ENCODE measurements at places on chromosomes 7 and 10. TPM values are rescaled to one million over a fixed set of nuclear protein-coding genes. Genes with fewer than 3 reads are reported as not detected.

CNNM1 gene
- total RNA-seq = 34.0 TPM

OR2A5 gene
- not detected for total RNA-seq

ASAH2 gene
- total RNA-seq = 1.8 TPM

SLIT1 gene
- total RNA-seq = 57.8 TPM

C7orf33 gene
- not detected for total RNA-seq

CACNB2 gene
- 65.2 TPM for total RNA-seq

PTPRE gene
- total RNA-seq = 41.8 TPM

FAM25G gene
- total RNA-seq = not detected

CAV2 gene
- total RNA-seq = 8.0 TPM

FOXI2 gene
- total RNA-seq = not detected

CYP3A4 gene
- total RNA-seq = not detected

MRLN gene
- not detected for total RNA-seq

NEURL1 gene
- total RNA-seq = 83.3 TPM

DLX6 gene
- 2.0 TPM for total RNA-seq

CYP26C1 gene
- 0.13 TPM for total RNA-seq

RET gene
- total RNA-seq = 10.8 TPM

IDI2 gene
- not detected for total RNA-seq

CYP2C19 gene
- total RNA-seq = 0.57 TPM

NPSR1 gene
- total RNA-seq = not detected

TBXAS1 gene
- 3.2 TPM for total RNA-seq

C10orf62 gene
- total RNA-seq = 0.40 TPM

PIK3AP1 gene
- total RNA-seq = 3.7 TPM

TMEM196 gene
- total RNA-seq = 9.9 TPM

OR6V1 gene
- total RNA-seq = not detected

ETV1 gene
- 37.8 TPM for total RNA-seq

UNCX gene
- not detected for total RNA-seq

POLR2J gene
- total RNA-seq = 44.0 TPM

HBP1 gene
- 65.5 TPM for total RNA-seq
